ACHN (cell line): ENCODE measurements at places on chromosomes 1 and 21.
A peak's percentile ranks its signal among the peaks of the same experiment; 100 is the strongest.

DNA sequence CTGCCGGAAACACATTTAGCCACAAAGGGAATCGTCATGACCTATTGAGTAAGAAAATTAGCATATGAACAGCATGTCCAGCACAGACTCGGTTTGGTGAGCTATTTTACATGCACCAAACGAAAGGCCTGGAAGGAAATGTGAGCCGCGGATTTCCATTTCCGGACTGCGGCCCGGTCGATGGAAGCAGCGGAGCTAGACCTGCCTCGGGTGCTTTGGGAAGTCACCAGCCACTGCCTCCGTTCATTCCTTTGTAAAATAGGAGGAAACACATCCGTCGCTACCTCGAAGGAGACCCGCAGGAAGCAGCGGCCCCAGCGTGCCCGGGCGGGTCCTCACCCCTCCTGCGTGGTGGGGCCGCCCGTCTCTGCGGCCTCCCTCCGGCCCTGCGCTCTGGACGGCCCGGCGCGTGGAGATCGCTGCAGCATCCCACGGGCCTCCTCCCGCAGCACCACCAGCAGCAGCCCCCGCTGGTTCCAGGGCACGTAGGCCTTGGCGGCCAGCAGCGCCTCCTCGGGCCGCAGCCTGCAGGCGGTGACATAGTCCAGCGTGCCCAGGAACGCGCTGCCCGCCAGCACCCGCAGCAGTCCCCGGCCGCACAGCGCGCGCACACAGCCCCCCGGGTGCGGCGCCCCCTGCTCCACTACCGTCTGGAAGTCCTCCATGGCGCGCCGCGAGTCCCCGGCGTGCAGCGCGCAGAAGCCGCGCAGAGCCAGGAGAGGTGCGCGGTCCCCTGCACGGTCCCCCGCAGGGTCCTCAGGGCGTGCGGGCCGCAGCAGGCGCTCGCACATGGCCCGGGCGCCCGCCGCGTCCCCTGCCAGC lies 12.1 kb downstream of the TTC34 start:
- DNase-seq: no peak

- no peak for DNase-seq
Measured at GRCh38 chr1:54302951-54303843, 103.0 kb downstream of the SSBP3 start.

GRCh38 chr21:45438391-45439145 lies 33.6 kb downstream of the COL18A1 start:
- no peak for DNase-seq

- peak; percentile 8 for DNase-seq
Measured at GRCh38 chr1:182035097-182035770, 26.3 kb downstream of the ZNF648 start.

- DNase-seq: no peak
Measured at GRCh38 chr1:99115231-99115630, 110.6 kb upstream of the PLPPR5 start.

DNA sequence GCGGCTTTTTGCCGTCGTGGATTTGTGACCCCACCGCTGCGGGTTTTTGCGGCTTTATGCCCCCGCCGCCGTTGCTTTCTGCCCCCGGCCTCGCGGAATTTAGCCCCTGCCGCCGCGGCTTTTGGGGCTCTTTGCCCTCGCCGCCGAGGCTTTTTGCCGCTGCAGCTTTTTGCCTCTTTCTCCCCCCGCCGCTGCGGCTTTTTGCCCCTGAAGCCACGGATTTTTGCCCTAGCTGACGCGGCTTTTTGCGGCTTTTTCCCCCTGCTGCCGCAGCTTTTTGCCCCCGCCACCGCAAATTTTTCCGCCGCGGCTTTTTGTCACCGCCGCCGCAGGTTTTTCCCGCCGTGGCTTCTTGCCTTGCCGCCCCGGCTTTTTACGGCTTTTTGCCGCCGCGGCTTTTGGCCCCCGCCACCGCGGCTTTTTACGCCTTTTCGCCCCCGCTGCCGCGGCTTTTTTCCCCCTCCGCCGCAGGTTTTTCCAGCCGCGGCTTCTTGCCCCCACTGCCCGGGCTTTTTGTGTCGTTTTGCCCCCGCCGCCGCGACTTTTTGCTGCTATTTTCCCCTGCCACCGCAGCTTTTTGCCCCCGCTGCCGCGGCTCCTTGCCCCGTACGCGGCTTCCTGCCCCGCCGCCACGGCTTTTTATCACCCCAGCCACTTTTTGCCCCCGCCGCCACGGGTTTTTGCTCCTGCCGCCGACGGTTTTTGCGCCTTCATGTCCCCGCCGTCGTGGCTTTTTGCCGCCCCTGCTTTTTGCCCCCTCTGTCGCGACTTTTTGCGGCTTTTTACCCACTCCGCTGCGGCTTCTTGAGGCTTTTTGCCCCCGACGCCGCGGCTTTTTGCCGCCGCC lies 3933.6 kb downstream of the SRGAP2C start:
- no peak for DNase-seq

DNA sequence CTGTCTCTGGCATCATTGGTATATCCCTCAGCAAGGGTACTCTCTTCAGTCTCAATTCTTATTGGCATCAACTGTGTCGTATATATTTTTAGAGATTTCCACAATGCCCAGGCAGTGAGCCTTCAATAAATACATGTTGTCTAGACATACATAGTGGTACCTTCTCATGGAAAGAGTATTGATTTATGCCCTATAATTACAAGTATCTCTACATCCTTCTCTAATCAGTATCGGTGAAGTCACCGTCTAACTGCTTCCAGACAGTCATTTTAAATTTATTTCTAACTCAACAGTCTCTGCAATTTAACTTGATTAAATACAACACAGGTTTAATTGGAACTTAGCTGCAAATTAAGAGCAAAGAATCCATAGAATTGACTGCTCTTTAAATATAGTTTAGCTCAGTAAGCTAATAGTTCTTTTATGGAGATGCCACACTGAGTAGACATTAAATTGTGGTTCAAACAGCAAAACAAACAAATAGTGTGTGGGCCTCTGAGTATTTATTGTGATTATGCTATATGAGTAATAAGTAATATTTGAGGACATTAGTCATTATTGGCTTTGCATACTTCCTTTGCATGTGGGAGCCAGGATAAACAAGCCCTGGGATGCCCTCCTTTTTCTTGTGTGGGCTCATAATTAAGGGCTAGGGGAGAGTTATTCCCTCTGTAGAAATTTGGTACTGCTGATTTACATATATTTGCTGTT lies 126.9 kb upstream of the DUSP10 start:
- no peak for DNase-seq

GRCh38 chr1:241640867-241641622 lies 876 bp upstream of the CHML start:
- DNase-seq: no peak

DNA sequence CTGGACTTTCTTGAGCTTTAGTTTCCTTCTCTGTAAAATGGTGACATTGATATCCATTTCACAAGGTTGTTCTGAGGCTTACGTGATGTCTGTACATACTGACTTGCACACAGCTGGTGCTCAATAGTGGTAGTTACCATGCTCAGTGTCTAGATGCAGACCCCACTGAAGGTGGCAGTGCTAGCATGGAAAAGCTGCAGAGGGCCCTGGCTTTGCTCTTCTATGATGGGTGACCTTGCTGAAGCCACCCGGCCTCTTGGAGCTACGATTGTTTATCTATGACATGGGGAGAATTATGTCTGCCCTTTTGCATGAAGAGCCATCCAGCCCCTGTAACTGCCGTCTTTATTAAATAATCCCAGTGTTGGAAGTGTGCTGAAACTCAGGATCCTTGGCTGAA lies 131.8 kb downstream of the PLXNA2 start:
- DNase-seq: no peak

DNA sequence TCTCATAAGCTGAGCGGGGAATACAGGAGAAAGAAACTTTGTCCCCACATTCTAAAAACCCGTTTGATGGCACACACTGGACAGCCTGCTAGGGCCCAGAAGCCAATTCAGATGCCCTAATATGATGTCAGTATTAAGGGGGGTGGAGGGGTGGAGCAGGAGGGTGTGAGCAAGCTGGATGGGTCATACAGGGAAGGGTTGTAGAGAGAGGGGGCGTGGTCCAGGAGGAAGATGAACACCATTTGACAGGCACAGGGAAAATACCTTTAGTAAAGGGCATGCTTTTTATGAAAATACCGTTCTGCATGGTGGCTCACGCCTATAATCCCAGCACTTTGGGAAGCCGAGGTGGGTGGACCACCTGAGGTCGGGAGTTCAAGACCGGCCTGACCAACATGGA lies 6.0 kb downstream of the TARS2 start:
- DNase-seq: no peak

DNA sequence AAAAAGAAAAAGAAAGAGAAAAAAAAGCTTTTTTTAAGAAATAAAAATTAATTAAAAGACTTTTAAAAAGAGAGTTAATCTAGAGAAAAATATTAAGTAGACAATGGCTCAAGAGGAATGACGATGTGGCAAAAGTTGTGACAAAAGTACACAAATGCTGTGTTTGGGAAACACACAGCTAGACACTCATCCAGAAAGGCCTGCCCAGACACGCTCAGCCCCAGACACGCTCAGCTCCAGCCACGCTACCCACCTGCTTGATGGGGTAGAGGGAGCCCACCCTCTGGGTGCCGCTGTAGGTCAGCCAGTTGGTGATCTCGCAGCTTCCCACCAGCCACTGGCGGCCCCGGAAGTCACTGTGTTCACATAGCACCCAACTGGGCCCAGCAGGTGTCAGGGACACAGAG lies 10.2 kb downstream of the CD52 start:
- no peak for DNase-seq

DNA sequence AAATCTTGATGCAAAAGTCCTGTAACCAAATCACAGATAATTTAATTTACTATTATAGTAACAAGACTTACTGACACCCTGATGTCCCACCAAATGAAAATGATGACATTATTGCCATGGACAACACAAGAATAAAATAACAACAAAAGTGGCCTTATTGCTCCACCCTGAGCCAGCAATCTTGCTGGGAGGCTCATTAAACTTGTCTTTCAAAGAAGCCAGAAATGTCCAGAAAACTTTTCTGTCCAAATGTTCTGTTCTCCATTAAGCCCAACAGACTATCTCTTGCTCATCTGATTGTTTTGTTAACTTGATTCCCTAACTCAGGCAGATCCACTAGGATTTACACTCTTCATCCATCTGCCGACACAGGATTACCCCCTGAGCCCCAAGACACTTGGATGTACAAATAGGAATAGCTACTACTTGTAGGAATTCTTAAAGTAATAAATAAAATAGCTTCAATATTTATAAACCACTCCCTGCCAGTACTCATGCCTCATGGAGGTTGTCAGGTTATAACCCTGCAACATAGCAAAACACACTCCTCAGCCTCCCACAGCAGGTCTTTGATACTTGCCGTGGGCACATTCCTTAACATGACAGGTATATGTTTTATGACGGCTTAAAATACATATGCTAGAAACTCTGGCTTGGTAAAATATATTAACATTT lies 84.9 kb downstream of the PTPN14 start:
- no peak for DNase-seq

GRCh38 chr1:92832537-92833114 lies 786 bp downstream of the RPL5 start:
- no peak for DNase-seq

DNA sequence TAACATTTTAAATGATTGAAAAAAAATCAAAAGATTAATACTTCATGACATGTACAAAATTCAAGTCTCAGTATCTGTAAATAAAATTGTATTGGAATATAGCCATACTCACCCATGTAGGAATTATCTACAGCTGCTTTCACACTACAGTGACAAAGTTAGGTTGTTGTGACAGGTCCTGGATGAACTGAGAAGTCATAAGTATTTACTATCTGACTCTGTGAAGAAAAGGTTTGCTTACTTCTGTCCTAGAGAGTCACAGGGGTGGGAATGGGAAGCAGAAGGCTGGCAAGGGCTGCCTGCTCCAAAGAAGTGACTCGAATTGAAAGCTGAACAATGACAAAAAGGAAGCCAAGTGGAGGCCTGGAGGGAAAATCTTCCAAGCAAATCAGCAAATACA lies 155.2 kb downstream of the SLC30A10 start:
- no peak for DNase-seq

DNA sequence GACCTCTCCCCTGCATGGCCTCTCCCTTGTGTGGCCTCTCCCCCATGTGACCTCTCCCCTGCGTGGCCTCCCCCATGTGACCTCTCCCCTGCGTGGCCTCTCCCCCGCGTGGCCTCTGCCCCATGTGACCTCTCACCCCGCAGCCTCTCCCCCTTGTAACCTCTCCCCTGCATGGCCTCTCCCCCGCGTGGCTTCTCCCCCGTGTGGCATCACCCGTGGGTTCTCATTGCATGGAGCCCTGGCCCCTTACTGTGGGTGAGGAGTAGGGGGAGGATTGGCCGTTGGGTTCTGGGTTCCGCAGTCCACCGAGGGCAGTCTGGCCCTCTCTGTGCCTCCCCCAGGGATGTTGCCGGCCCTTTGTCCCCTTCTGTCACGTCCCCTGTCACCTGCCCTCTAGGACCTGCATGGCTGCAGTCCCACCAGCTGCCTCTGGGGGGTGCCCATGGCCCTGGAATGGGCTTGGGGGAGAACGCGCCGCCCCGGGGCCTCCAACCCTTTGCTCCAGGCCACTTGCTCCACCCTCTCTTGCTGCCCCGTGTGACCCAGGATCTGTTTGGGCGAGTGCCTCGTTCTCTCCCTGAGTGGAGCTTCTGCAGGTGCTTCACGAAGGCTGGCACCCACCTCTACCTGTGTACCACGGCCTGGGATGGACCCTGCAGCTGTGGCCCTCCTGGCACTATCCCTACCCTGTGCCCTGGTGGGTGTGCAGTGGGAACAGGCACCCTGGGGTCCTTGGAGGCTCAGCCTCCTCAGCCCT lies 21.3 kb downstream of the RRP1 start:
- peak; percentile 64 for DNase-seq

DNA sequence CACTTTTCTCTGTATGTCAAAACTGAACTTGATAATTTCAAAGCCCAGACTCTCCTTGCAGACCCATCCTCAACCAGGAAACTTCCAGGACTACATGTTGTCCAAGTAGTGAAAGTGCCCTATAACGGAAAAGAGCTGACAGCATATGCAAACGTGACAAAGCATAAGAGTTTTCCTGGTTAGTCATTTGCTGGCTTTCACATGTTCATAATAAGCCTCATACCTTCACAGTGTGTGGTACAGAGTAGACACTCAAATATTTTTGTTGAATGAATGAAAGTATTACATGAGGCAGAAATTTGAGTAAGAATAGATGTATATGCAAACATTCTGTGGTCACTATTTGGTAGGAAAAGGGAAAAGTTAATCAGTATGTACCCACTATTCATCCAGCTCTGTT lies 473.3 kb downstream of the MRPL39 start:
- no peak for DNase-seq

- DNase-seq: no peak
Measured at GRCh38 chr1:192889082-192889481, 80.2 kb downstream of the RGS2 start.

DNA sequence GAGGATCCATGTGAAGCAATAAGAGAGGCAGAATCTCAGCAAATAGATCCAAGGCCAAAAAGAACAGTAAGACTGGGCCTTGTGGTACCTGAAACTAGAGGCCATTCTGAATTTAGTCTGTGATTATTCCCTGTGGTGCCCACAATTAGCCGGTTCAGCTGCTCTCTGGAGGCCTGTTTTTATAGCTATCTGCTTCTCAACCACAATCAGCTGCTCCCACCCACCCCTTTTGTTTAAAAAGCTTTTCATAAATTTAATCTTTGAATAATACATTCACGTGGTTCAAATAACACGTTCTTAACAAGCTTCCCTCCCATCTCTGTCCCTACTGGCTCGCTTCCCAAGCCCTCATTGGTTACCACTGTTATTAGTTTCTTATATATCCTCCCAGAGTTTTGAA lies 18.0 kb downstream of the UBE2T start:
- no peak for DNase-seq
